ENCODE measurements at places on chromosomes 7 and 10. TPM values are rescaled to one million over a fixed set of nuclear protein-coding genes. Genes with fewer than 3 reads are reported as not detected.
A peak's percentile ranks its signal among the peaks of the same experiment; 100 is the strongest.

FOXI2 gene
- total RNA-seq = not detected

RPEL1 gene
- not detected for total RNA-seq

OR9A2 gene
- not detected for total RNA-seq

RAPGEF5 gene
- total RNA-seq = 65.8 TPM

DNA sequence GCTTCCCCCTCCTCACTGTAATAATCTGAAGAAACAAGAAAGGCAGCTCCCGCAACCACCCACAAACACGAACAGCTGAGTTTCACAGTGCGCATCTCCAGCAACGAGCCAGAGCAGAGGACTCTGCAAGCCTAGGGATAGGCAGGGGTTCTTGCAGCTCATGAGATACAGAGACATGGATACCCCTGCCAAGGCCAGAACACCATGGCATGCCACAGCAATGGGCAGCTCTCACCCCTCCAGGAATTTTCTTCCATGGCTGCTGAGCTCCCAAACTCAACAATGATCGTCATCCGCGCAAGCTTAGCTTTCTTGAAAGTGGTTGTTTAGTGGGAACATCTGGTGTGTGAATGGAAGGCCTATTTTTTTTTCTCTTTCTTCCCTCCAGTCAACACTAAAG is 637.3 kb downstream of the SORCS3 start:
- H3K27me3 ChIP-seq = no peaks in the 10 kb centered on the region
- no peaks in the 10 kb centered on the region for H3K36me3 ChIP-seq
- H3K4me3 ChIP-seq = no peak overlapping the region
- no peak for DNase-seq
- no peaks in the 10 kb centered on the region for H3K4me1 ChIP-seq

DNA sequence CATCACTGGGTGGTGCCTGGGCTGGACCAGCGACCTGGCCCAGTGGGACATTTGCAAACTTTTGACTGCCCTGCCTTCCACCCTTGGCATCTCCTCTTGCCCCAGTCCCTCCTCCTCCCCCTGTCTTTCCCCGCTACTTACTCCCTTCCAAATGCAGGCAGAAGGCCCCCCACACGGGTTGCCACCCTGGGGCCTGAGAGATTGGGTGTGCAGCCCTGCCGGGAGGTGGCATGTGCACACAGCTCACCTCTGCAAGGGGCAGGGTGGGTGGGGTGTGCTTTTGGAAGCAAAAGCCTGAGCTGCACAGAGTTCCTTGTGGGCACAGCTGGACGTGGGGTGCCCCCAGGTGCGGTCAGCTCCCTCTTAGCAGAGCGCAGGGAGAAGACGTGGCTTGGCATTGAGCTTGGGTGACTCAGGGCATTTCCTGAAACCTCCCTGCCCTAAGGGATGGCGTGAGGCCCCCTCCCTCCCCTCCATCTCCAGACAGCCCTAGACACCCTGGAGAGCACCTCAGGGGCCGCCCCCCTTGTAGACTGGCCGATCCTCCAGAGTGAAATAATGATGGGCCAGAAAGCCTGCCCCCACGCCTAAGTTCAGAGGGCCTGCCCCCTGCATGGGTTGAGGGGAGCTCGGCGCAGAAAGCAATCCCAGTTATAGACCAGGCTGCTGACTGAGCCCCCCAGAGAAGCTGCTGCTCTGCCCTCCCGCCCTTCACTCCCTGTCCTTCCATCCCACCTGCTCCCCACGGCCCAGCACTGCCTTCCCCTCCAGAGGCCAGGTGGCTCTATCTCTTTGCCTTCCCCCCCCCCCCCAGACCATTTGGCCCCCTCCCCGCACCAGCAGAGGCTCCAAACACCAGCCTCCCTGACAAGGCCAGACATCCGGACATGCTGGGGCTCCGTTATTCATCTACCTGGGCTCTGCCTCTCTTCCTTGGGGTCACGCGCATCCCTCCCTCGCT is 2.3 kb upstream of the SHH start:
- H3K27me3 ChIP-seq = peaks cover 2% of the 10 kb centered on the region
- H3K4me1 ChIP-seq = no peaks in the 10 kb centered on the region
- H3K27ac ChIP-seq = no peak overlapping the region
- no peak for DNase-seq

DNA sequence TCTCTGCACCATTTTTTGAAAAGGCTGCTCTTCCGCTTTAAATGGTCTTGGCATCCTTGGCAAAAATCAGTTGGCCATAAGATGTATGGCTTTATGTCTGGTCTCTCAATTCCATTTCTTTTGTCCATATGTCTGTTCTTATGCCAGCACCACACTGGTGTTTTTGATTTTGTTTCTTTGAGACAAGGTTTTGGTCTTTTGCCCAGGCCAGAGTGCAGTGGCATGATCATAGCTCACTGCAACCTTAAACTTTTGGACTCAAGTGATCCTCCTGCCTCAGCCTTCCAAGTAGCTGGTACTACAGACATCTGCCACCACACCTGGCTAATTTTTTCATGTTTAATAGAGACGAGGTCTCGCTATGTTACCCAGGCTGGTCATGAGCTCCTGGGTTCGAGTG is 48.5 kb downstream of the ANLN start:
- H3K4me3 ChIP-seq = no peak overlapping the region
- H3K36me3 ChIP-seq = no peaks in the 10 kb centered on the region
- H3K27me3 ChIP-seq = no peaks in the 10 kb centered on the region

DNA sequence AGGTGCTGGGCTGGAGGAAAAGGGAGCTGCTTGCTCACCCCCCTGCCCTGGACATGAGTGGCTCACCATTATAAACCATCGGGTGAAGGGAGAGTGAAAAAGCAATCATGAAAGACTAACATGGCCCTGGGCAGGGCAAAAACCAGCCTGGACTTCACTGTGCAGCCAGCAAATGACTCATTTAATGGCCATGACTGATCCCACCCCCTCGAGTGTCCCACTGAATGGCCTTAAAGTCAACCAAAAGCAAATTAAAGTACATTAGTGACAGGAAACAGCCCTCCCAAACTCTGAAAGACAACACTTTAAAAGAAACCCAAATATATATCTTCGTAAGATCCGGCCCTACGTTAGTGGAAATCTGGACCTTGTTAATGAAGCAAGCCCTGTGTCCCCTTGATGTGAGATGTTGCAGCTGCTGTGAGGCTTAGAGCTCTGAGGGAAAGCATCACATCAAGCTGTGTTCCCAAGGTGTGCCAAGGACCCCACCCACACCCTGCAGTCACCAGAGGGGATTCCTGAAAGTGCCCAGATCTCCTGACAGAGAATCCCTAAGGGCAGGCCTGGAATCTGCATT is 31.2 kb downstream of the ADCYAP1R1 start:
- H3K27ac ChIP-seq = no peak overlapping the region
- H3K36me3 ChIP-seq = no peaks in the 10 kb centered on the region
- no peaks in the 10 kb centered on the region for H3K4me1 ChIP-seq
- no peaks in the 10 kb centered on the region for H3K27me3 ChIP-seq

- H3K4me1 ChIP-seq = no peaks in the 10 kb centered on the region
- DNase-seq = no peak
- peaks cover 60% of the 10 kb centered on the region for H3K36me3 ChIP-seq
- H3K4me3 ChIP-seq = no peak overlapping the region
- no peaks in the 10 kb centered on the region for H3K27me3 ChIP-seq
Measured at GRCh38 chr7:91995391-91996105, 54.9 kb downstream of the AKAP9 start.

DNA sequence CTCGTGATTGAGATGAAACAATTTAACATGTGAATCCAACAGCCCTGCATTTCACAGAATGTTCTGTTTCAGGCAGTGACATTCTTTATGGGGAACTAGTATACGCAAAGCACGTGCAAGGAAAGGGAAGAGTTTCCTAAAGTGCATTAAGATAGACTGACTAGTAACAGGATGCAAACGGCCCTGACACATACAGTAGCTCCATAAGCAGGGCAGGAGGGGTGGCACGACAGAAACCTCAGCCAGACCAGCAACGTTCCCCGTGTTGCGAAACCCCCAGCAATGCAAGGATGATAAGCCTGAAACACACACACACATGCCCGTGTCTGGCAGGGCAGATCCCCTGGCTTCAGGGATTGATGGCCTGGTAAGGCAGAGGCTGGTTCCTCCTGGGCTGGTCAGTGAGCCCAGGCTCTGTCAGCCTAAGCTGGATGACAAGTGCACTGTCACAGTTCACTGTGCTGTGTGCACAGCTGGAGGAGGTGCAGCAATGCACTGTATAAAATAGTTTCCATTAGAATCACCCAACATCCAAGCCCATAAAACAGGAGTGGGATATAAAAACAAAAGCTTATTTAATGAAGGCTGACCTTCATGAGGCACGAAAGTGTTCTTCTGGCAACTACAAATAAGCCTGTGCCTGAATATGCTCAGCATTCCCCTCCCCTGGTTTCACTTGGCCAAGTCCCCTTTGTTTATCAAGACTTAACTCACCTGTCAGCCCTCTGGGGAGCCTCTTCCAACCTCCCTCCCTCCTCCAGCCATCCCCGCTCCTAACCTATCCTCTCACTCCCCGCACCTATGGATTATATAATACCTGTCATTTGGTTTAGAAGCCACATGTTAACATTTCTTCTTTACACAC is 88.8 kb downstream of the GSAP start:
- no peak overlapping the region for H3K4me3 ChIP-seq
- DNase-seq = peak; percentile 43
- no peaks in the 10 kb centered on the region for H3K27me3 ChIP-seq

- no peaks in the 10 kb centered on the region for H3K27me3 ChIP-seq
- H3K4me1 ChIP-seq = no peaks in the 10 kb centered on the region
- DNase-seq = no peak
- H3K27ac ChIP-seq = no peak overlapping the region
Measured at GRCh38 chr10:133489816-133490588, 36.3 kb downstream of the SCART1 start.

- no peaks in the 10 kb centered on the region for H3K4me1 ChIP-seq
- H3K27me3 ChIP-seq = no peaks in the 10 kb centered on the region
- H3K4me3 ChIP-seq = no peak overlapping the region
- no peak overlapping the region for H3K27ac ChIP-seq
- DNase-seq = no peak
- H3K36me3 ChIP-seq = no peaks in the 10 kb centered on the region
Measured at GRCh38 chr10:16493884-16494536, 27.7 kb downstream of the C1QL3 start.
